GOT3 (cell line): ENCODE measurements at places on chromosomes 12 and 14.

GRCh38 chr12:99157946-99158345 is 489.6 kb upstream of the GARIN6 start:
- no peak for DNase-seq

- no peak for DNase-seq
These were observed 196.6 kb upstream of the EGLN3 start for GRCh38 chr14:34147461-34147860.

GRCh38 chr12:45186762-45187161 is 29.1 kb upstream of the ANO6 start:
- no peak for DNase-seq

GRCh38 chr14:53265025-53265424 is 111.9 kb upstream of the DDHD1 start:
- DNase-seq: no peak

- DNase-seq: peak; percentile 4
These were observed 768 bp downstream of the CEP170B start for GRCh38 chr14:104865631-104866441.

- no peak for DNase-seq
These were observed 253.2 kb downstream of the IPO8 start for GRCh38 chr12:30442461-30442860.

- no peak for DNase-seq
These were observed 35.8 kb downstream of the BHLHE41 start for GRCh38 chr12:26088998-26089397.

DNA sequence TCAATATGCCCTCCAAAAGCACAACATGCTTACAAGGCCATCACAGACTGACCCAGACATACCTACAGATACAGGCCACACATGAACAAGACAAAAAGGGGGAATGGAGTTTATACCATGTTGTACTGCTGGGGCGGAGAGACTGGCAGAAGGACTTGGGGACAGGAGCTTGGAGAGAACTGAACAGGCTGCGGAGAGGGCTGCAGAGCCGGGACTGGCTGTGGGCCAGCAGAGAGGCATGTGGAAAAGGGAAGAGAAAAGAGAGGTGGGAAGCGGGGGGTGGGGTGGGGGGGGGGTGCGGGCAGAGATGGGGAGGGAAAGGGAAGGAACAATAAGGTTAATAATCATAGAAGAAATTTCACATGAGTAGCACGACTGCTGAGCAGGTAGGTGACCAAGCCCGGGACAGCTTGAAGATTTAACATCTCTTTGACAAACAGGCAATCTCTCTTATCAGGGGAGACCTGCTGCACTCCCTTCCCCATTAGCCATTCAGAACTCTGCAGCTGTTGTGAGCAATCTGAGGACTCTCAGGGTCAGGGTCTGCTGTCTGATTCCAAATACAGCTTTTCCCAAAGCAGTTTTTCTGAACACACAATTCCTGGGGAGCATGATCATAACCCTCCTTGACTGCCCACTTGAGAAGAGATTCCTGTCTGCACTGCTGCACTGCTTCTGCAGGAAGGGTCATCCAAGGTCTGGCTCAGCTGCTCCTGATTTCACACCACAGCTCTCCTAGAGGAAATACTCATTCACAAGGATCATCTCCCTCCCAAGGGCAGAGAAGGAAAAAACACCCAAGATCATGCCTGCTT is 21.6 kb upstream of the STAC3 start:
- no peak for DNase-seq

DNA sequence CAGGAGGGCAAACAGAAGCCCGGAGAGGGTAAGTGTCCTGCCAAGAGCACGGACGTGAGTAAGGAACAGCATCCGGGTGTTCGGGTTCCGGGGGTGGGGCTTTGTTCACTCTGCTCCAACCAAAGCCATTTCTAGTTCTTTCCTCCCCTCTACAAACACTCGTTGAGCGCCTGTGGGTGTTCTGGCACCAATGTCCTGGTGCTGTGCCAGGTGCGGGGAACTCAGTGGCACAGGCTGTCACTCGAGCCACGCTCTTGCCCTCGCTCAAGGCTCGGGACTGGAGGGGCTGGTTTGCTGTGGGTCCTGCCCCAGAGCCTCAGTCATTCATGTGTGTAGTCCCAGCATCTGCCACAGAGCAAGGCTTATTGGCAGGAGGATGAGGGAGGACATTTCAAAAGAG is 157.5 kb downstream of the CALM1 start:
- no peak for DNase-seq

DNA sequence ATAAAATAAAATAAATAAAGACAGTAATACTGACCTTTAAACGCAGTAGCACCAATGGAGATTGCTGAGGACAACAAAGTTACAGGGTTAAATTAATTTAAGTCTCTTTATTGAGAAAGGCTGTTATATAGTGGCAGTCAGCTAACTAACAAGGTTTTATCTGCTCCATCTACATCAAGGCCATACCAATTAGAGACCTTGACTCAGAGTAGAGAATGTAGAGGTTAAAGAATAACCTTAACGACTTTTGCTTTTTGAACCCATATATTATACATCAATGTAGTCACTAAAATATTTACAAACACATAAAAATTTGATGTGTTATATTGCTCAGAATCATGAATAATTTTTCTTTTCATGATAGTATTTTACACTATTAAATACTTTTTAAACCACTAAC is 21.6 kb downstream of the OSBPL8 start:
- no peak for DNase-seq

- DNase-seq: no peak
These were observed 13.9 kb upstream of the HOXC13 start for GRCh38 chr12:53924521-53925405.

- DNase-seq: no peak
These were observed 1.4 kb downstream of the KTN1 start for GRCh38 chr14:55581342-55581771.

- no peak for DNase-seq
These were observed 8.8 kb downstream of the TNFRSF1A start for GRCh38 chr12:6333029-6333428.

DNA sequence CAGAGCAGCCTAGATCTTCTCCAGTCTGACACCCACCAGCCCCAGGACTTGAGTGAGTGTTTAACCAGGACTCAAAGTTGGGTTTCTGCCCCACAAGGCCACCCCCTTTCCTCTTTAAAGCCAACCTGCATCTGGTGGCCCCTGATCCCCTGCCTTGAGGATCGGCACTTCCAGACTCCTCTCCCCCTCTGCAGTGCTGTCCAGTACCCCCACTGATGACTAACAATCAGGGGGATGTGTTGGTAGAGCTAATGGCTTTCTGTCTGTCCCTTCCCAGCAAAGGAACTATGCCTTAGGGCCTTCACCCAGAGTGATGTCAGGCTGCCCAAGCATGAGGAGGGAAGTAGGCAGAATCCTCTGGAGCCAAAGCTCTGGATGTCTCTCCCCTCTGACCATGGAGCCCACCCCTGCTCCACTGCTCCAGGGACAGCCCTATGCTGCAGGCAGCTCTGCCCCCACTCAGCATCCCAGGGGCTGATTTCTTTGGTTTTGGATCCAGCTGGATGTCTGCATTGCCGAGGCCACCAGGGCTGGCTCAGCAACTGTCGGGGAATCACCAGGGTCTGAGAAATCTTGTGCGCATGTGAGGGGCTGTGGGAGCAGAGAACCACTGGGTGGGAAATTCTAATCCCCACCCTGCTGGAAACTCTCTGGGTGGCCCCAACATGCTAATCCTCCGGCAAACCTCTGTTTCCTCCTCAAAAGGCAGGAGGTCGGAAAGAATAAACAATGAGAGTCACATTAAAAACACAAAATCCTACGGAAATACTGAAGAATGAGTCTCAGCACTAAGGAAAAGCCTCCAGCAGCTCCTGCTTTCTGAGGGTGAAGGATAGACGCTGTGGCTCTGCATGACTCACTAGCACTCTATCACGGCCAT is 42.9 kb downstream of the DAD1 start:
- DNase-seq: no peak

GRCh38 chr14:96274543-96274942 is 18.5 kb downstream of the BDKRB1 start:
- DNase-seq: no peak

GRCh38 chr12:109115758-109116610 is at the start of gene ACACB:
ACACB (plus strand) TSS chr12:109116587; CDS start chr12:109139406, 22,819 bp downstream.
- no peak for DNase-seq

DNA sequence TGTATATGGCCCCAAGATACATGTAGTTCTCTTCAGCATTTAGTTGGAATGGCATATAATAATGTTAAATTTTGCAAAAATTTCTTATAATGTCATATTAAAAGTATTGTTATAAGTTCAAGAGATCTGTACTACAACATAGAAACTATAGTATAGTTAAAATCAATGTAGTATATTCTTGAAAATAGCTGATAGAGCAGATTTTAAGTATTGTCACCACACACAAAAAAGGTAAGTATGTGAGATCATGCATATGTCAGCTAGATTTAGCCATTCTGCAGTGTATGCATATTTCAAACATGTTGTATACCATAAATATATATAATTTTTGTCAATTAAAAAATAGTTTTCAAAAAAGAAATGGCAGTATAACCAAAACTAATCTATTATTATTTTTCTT is 86.5 kb downstream of the PLBD1 start:
- DNase-seq: no peak

DNA sequence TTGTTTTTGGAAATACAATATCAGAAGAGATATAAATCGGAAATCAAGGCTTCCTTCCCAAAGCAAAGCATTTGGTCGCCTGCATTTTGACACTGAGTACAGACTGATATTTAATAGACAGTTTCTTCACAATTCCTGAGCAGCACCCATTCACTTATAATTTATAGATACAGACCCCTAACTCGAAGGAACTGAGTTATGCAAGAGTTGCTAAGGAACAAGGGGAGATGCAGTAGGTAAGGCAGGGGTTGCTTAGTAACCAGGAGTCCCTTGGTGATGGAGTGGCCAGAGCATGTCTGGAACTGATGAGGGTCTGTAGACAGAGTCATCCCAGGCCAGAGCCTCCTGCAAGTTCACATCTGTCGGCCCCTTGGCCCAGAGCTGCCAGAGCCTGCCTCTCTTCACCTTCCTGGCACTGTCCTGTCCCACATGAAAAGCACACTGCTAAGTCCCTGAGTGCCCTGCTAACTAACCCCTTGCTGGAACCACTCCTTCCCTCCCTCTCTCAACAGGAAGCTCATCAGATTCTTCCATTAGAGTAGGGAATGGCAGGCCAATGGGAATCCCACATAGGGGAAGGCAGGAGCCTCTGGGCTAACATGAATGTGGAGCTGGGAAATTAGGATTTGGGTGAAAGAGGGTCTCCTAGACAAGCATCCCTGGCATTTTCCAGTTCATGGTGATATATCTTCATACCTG is 3.6 kb upstream of the DHRS2 start:
- DNase-seq: no peak

GRCh38 chr12:98002887-98003493 is 512.4 kb upstream of the TMPO start:
- no peak for DNase-seq

DNA sequence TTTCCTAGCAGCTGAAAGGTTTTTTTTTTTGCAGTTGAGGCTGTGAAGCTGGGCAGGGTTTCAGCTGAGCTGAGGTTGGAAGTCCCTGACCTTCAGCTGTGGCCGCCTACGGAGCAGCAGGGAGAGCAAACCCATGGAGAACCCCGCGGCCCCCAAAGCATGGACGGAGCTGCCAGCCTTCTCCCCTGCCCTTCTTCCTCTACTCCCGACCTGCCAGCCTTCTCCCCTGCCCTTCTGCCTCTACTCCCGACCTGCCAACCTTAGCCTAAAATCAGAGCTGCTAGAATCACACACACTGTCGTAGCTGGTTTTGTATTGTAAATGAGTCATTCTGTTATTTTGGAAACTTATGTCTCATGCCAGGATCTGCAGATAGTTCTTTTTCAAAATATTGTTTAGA is 74.6 kb downstream of the PPP2R5C start:
- no peak for DNase-seq

- DNase-seq: no peak
These were observed 10.2 kb downstream of the ARHGDIB start for GRCh38 chr12:14950982-14951746.

DNA sequence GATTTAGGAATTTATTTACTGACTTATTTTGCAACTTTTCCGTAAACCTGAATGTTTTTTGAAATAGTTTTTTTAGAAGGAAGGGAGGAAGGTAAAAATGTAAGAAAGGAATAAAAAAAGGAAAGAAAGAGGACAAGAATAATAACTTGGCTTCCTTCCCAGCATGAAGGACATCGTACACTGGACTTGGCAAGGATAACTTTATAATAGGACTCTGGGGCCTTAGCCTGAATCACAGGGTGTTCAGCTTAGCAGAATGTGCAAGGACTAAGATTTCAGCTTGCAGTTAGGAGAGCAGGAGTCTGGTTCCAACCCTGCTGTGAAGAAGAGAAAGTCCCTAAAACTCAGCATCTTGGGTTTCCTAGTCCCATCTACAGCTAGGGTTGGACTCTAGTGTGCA is 1053.3 kb downstream of the VRK1 start:
- no peak for DNase-seq

DNA sequence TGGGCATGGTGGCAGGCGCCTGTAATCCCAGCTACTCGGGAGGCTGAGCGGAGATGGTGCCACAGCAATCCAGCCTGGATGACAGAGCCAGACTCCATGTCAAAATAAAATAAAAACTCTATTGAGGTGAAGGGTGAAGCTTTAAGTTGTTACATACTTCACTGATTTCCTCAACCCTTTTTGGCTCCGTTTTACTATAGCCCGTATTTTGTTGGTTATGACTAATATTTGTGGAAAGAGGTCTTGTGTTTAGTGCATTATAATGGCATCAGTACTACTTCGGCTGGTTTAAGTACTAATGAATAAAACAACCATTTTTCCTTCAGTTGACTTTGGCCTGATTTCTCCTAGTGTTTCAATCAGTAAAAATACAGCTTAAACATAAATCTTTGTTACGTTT is 27.0 kb upstream of the SLC2A14 start:
- DNase-seq: no peak
